ENCODE measurements at places on chromosomes 2 and 18.

GRCh38 chr2:125095826-125096225, 1070.7 kb downstream of the CNTNAP5 start:
- no peak for DNase-seq

DNA sequence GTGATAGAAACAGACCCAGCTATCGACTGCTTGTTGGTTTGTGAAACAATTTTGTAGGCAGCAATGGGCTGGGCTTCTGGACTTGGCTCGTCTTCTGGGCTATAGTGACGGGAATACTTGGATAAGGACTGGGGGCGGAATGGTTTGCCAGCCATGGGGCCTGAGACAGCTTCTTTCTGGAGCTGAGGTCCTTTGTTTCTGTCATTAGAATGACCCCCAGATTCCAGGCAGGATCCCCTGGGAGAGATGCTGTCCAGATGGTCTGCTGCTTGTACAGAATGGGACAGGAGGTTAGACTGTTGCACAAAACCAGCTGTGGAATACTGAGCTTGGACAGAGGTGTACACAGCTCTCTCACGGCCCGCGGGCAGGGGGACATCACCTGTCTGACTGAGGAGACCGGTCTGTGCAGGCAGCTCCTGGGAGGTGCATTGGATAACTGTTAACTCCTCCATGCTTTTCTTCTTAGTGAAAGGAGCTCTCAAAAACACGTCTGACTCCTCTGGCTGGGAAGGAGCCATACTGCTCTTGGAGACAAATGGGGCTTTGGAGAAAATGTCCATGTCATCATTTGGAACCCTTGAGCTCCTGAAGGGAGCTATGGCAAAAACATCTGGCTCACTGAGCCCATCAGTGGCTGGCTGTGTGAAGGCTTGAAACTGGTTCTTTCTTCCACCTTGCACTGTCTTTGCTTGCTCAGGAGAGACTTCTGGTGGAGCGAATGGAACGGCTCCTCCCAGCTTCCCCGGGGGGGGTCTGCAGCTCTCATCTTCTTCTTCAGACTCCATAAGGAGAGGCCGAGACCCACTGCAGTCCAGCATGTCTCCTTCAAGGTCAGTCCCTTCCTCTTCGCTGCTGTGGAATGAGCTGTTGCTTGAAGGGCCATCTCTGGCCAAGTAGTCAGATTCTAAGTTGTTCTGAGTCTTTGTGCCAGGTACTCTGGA, 28.6 kb upstream of the NFU1 start:
- peak; percentile 48 for DNase-seq

DNA sequence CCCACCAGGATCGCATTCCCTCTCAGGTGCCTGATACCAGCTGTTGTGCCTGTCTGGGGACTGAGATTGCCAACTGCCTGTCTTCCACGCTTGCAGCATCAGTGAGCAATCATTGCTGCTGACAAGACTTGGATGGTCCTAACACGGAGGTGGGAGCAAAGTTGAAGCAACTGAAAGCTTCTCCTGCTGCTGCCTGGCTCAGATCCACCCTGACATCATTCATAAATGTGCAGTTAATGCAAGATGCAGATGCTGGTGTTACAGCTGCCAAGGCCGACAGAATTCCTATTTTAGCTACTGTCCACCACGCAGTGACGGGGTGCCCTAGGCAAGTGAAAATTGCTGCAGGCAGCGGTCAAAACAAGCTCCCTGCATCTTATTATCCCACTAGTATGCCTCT, 131.4 kb downstream of the VWC2L start:
- no peak for DNase-seq

DNA sequence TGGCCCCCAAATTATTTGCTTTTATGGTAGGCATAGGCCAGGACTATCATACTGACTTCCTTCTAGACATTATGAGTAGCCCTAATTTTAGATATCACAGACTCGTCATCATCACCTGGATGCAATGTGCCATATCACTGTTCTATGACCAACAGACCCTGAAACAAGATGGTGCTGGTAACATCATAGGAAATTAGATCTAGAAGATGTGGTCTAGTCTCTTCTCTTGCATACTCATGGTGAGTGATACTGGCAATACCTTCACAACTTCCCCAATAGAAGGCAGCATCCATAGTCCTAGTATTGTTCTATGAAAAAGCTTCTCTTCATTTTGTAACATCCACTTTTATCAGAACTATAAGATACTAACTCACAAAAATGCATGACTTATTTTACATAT, 116.3 kb upstream of the ITGA4 start:
- no peak for DNase-seq

DNA sequence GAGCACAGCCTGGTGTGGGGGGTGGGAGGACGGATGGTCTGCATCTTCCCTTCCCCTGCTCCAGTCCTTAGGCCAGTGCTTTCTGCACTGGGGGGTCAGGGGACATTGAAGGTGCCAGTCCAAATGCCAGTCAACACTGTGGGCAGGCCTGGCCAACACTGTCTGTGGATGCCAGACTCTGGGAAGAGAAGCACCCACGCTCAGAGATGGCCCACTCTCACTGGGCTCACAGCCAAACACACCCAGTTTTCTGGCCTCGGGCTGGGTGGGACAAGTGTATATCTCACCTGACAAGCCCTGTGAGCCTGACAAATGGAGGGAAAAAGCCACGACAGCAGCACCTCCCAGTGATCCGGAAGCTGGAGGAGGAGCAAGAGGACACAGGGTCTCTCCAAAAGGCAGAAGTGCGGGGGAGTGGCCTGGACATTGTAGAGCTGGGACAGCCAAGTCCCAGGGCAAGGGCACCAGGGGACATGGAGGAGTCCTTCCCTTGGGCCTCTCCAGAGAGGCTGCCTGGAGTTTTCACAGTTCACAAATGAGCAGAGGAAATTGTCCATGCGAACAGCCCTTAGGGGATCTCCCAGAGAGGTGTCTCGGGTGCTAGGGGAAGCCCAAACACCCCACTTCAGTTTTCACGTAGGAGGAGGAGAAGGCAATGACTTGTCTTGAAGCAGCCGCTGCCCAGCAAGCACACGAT, 79.3 kb downstream of the SDC1 start:
- no peak for DNase-seq

DNA sequence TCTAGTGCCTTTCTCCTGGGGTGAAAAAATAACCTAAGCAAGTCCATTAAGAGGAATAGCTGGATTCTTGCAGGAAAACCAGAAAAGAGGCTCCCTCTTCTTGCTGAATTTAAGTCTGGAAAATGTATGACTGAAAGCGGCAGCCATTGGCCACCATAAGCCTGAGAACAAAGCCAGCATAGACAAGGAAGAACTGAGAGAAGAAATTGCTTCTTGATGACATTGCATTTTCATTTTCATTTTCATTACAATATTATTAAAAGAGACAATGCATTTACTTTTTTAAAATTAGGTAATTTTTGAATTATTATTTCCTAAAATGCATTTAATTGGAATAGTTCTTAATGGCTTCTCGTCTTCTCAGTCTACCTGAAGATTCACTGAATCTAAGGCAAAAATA, 1157.5 kb upstream of the ZEB2 start:
- DNase-seq = no peak

DNA sequence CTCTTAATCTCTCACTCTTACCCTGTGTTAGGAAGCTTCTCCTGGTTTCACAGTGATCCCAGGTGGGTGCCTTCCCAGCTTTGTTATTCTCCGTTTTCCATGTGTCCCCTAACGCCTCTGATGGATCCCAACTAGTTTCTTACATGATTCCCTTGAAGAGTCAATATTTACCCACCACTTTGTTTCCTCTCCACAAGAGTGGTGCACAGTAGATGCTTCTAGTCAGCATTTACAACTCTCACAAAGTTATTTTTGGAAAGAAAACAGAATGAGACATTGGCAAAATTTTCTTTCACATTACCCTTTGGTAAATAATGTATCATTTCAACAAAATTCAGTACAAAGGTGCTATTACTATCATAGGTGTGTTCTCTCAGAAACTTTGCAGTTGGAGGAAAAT, 1611.1 kb upstream of the ZEB2 start:
- DNase-seq = no peak

GRCh38 chr18:72530622-72531021, 13.5 kb downstream of the CBLN2 start:
- DNase-seq = no peak

- no peak for DNase-seq
Observed at GRCh38 chr2:192004188-192004963, 157.5 kb upstream of the CAVIN2 start.

GRCh38 chr2:42239811-42240210, 70.7 kb downstream of the EML4 start:
- no peak for DNase-seq

- no peak for DNase-seq
Observed at GRCh38 chr18:21991886-21992285, 177.5 kb upstream of the GATA6 start.

GRCh38 chr2:199433204-199433832, 24.4 kb downstream of the SATB2 start:
- DNase-seq = no peak

GRCh38 chr2:113237604-113238160, 41.0 kb downstream of the PAX8 start:
- no peak for DNase-seq

DNA sequence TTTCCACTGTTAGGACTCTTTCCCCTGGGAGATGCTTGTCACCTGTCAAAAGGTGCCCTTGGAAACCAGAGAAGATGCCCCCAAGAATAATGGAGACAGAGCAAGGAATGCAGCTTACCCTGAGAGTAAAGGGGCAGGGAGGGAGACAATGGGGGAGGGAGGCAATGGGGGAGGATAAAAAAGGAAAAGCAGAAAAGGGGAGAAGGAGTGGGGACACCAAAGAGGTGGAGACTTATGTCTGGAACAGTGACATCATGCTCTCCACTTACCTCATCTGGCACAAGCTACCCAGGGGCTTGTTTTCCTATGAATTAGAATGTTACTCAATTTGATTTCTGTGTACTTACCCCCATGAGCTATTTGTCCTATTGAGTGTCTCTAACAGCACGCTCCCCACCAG, 67.9 kb downstream of the MRO start:
- DNase-seq = no peak

DNA sequence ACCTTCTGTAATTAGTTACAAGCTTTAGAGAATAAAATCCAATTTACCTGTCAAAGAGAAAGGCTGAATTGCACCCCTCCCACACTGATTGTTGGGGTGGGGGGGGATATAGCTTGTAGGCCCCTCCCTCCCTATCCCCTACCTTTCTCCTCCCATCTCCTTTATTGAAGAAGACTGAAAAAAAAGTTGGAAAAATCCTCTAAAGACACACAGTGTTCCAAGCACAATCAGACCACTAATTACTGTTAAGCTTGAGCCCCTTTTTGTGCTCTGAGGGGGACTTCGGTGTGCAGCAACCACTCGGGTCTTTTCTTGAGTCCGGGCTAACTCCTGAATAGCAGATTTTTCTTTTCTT, 43.0 kb upstream of the FZD5 start:
- DNase-seq = no peak

- DNase-seq = no peak
Observed at GRCh38 chr18:54503131-54503894, 87.7 kb upstream of the DYNAP start.

GRCh38 chr2:240624011-240624949, 1.0 kb upstream of the GPR35 start:
- no peak for DNase-seq

DNA sequence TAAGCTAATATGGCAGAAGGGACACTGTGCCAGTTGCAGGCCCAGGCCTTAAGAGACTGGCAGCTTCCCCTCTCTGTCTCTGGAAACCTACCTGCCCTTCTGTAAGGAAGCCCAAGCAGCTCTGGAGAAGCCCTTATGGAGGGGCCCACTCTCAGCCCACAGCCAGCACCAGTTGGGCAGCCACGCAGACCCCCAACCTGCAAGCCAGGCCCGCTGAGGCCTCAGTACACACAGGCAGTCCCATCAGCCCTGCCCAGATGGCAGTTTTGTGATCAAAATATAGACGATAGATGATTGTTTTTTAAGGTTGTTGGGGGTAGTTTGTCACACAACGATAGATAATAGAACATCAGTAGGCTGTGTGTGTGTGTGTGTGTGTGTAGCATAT, 36.8 kb upstream of the ALPP start:
- no peak for DNase-seq

DNA sequence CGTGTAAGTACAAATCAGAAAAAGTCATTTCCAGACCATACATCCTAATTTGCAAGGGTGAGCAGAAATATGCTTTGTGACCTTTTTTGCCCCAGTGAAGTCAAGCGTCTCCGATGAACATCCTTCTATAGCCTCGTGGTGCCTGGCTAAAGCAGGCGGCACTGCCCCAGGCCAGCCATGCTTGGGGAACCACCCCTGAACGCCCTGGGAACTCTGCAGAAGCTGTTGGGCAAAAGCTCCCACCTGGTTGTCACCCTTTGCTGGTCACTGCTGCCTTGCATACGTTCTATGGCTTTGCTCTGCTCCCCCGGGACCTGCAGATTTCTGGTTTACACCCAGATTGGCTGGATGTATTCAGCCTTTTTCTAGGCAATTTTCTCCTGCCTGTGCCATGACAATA, 256.4 kb downstream of the SS18 start:
- no peak for DNase-seq

GRCh38 chr18:51486735-51487366, 289.4 kb upstream of the MEX3C start:
- DNase-seq = no peak

- DNase-seq = no peak
Observed at GRCh38 chr2:101175991-101176390, 24.8 kb upstream of the TBC1D8 start.

GRCh38 chr18:46325895-46326294, 221.7 kb downstream of the HAUS1 start:
- DNase-seq = no peak

GRCh38 chr2:11569636-11570035, 35.8 kb downstream of the GREB1 start:
- DNase-seq = no peak

DNA sequence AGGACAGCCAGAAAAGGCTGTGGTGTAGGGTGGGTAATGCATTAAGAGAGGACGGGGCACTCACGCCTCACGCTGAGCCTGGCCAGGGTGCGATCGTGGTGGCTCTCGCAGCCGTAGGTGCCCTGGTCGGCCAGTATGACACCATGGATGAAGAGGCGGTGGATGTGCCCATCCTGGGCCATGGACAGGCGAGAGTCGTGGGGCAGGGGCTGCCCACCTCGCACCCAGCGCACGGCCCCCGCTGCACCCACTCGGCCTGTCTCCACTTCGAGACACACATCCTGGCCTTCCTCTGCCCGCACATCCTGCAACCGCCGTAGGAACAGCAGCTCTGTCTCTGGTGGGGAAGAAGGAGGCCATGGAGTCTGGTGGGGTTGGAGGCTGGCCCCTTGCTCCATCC, 12.1 kb downstream of the TMEM198 start:
- DNase-seq = no peak

- no peak for DNase-seq
Observed at GRCh38 chr18:35553300-35553699, 28.2 kb upstream of the GALNT1 start.

GRCh38 chr18:69838620-69839411, 108.9 kb downstream of the CD226 start:
- DNase-seq = no peak

Data from muscle of back (tissue), 13 donors.